ENCODE measurements at places on chromosomes 4 and X.
A peak's percentile ranks its signal among the peaks of the same experiment; 100 is the strongest.

- DNase-seq, result no peak
Measured at GRCh38 chr4:23945451-23946017, 55.7 kb upstream of the PPARGC1A start.

- DNase-seq, result no peak
Measured at GRCh38 chrX:17206584-17206983, 168.4 kb upstream of the NHS start.

GRCh38 chr4:26267087-26267486 is 53.7 kb upstream of the RBPJ start:
- no peak for DNase-seq

- DNase-seq, result no peak
Measured at GRCh38 chr4:608236-608635, 17.1 kb upstream of the PDE6B start.

DNA sequence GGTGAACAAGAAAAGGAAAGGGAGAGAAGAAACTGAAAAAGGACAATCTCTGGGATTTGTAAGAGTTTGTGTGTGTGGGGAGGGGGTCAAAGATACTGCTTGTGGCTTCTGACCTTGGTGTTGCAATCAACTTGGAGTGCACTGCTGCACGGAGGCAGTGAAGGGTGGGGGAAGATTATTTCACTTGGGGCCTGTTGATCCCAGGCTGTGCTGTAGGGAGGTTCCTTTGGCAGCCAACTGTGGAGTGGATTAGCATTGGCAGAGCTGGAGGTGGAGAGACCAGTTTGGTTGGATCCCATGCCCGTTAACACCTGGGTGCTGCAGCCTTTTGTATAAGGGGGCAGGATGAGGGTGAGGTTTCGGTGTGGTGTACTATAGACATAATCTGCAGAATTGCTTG is 38.2 kb downstream of the AFF1 start:
- DNase-seq, result no peak

- no peak for DNase-seq
Measured at GRCh38 chr4:24793219-24794005, 2.0 kb upstream of the SOD3 start.

GRCh38 chrX:11787564-11787963 is 29.5 kb downstream of the MSL3 start:
- DNase-seq, result peak; percentile 35

DNA sequence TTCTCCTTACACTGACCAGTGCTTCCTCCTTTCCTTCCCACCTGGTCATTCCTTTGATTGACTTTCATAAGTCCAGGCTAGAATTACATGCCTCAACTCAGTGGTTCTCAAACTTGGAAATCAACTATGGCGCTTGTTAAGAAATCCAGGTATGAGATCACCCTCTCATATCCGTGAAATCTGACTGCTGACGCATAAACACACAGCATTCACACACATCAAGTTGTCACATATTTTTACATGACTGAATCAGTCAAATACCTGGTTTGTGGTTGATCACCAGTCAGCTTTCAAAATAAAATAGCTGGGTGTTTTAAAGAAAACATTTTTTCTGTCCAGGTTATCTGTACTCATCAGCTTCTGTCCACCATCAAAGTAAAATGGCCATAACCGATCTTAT is 433.5 kb downstream of the AFF2 start:
- no peak for DNase-seq

DNA sequence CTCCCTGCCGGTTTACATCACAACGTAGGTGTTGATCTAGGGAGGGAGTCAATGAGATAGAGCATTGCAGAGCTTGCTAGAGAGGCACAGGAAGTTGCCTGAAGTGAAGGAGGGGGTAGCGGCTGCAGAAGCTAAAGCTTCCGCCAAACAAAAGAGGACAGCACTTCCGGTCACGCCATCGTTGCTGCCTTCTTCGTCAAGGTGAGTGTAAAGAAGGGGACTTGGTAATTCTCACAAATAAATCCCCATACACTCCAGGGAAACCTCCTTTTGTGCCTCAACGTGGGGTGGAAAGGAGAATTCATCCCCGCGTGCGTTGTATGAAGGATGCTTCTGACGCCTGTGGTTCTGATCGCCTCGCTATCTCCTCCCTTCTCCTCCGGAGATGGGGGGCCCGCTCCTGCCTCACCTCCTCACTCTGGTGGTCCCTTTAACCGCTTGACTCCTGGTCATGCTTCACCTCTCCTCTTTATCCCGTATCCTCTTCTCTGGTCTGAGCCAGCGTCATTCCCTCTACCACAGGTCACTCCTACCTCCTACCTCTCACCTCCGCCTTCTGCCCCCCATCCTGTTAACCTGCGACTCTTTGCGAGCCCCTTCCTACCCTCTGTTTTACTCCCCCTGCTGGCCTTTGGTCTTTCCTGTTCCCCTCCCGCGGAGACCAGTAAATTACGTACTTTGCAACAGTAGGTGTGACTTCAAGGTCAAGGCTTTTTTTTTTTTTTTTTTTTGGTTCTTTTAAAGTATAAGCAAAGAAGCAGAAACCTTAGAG is 59.9 kb downstream of the GSPT2 start:
- DNase-seq, result peak; percentile 6

DNA sequence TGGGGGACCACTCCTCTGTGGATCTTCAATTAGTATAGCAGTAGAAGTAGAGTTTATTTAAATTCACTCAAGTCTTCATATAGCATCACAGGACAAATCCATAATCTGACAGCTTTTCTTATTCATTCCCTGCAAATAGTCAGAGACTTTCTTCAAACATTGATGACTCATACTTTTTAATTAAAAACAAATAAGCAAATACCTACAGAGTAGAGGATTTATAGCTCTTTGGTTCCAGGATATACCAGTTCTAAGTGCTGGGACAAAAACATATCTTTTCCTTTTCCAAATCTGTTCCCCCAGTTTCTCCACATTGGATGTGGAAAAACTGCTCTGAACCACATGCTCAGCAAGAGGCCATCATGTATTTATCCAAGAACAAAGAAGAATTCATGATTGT is 24.1 kb downstream of the EMCN start:
- DNase-seq, result no peak

DNA sequence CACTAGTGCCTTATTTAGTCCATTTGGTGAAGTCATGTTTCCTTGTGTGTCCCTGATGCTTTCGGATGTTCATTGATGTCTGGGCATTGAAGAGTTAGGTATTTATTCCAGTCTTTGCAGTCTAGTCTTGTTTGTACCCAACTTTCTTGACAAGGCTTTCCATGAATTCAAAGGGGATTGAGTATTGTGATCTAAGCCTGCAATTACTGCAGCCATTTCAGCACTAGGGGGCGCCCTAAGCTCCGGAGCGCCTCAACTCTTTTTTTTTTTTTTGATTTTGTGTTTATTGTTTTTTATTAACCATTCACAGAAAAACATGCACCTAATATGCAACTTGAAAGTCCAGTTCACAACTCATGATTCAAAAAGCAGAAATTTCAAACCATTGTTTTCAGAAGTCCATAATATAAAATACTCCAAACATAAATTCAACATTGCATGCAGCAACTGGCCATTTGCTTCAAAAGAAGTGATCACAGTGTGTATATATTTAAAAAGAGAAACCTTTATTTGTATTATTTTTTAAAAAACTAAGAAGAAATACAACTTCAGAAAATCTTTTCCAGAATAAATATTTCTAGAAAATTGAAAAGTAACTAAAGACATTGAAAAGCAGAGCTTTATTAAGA is 59.2 kb downstream of the PTPN13 start:
- no peak for DNase-seq

- DNase-seq, result no peak
Measured at GRCh38 chr4:11271263-11271662, 157.4 kb downstream of the HS3ST1 start.

- DNase-seq, result no peak
Measured at GRCh38 chr4:91099666-91100065, 972.5 kb downstream of the CCSER1 start.

GRCh38 chr4:23685471-23685870 is 204.4 kb downstream of the PPARGC1A start:
- no peak for DNase-seq

DNA sequence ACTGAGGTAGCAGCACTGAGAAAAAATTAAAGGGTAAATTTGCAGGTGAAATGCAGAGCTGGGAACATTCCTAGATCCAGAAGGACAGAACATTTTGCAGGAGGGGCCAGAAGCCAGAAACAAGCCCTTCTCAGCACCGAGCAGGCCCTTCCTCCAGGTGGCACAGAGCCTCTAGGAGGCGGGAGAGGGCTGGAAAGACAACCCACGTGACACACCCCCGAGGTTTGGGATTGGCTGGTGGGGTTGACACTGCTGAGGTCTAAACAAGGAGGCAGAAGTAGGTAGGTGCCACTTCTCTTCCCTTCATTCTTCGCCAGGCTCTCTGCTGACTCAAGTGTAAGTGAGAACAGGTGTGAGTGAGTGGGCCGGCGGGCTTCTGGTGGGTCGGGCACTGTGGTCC is at the start of gene PAGE4:
Gene PAGE4, plus strand, starts transcription at position 288 of the 400 bp plus-strand sequence. CDS start 1,126 bp downstream, outside the sequence.
- DNase-seq, result no peak

GRCh38 chr4:116829187-116829586 is 256.2 kb downstream of the TRAM1L1 start:
- DNase-seq, result no peak

DNA sequence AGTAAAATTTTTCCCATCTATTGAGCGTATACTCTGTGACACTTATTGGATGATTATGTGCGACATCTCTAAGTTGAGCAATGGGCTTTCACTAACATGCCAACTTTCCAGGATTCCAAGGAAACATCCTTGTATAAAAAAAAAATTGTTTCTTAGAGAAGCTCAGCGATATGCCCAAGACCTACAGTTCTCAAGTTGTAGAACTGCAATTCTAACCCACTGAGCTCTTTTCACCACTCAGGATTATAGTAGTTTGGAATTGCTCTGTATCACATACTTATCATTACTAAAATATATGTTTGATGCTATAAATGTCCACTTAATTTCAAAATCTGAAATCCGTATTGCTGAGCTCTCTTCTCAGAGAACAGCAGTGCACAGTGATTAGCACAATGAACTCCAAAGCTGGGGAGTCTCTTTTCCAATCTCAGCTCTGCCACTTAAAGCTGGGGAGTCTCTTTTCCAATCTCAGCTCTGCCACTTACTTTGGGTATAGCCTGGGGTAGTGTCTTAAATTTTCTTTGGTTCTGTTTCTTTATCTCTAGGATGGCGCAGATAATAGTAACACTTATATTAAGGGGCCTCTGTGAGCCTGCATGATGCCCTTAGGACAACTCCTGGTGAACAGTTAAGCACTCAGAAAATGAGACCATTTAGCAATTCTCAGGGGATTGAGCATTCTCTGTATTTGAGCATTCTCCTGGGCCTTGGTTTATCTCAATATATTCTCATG is 1722.2 kb upstream of the AGA start:
- no peak for DNase-seq

DNA sequence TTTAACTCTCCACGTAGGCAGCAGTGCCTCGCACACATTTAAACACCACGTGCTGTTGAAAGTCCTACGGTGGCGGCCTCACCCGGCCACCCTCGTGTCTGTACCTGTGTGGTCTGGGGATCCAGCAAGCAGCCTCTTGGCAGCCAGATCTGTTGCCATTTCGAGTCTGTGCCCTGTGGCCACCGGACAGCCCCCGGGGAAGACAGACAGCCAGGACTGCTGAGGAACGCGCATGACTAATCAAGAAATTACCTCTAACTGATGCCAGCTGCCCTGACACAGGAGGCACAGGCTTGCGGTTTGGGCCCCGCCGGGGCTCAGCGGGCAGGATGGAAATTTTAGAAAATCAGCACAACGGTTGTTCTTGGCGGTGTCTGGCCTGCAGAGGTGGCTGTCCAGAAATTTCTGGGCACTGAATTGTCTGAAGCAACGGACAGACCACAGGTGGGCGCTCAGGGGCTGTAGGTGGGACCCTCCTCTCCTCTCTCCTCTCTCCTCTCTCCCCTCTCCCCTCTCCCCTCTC is 15.6 kb upstream of the ASMTL start:
- DNase-seq, result peak; percentile 50

GRCh38 chr4:158176108-158176507 is 3.3 kb upstream of the GASK1B start:
- no peak for DNase-seq

DNA sequence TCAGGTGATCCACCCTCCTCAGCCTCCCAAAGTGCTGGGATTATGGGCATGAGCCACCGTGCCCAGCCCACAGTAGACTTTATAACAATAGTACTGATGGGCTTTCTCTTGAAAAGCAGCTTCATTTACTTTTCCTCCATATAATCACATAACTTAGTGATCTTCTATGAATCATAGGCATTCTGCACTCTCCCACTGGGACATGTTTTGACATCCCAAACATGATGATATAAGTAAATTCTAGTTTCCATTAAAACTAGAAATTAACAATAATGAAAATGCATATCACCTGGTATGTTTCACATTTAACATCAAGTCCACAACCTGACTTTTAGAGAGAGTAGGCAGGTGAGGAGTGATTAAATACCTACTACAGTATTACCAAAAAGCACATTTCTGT is 96.5 kb downstream of the CAMK2D start:
- DNase-seq, result no peak

Data from activated CD4-positive, alpha-beta T cell treated with anti-CD3 and anti-CD28 coated beads, Interleukin-2, amount 50 U/mL, for 24 hours (primary cell).